ENCODE measurements at places on chromosomes 2 and 18.

GRCh38 chr18:38046651-38047050 lies 481.1 kb upstream of the CELF4 start:
- no peak for DNase-seq

GRCh38 chr2:237501892-237502513 lies 15.0 kb downstream of the MLPH start:
- DNase-seq, result no peak

DNA sequence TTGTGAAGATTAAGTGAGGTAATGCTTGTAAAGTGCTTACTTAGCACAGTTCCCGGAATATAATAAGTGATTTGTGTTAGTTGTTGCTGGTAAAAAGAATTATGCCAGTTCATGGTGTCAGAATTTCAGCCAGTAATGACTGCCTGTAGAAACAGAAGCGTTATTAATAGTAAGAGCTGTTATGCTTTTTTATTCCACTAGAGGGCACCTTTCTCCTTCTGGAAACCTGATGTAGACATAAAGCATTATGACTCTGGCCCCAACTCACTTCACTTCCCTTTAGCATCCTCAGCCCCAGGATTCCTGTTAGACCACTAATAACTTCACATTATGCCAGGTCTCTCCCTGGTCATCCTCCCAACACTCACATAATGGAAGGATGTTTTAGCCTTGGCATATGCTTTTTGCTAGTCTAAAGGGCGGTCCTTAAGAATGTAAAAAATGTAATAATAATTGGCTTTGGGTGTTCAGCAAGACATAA lies 34.9 kb downstream of the C18orf54 start:
- DNase-seq, result no peak

- DNase-seq, result no peak
These were observed 20.1 kb downstream of the GPR35 start for GRCh38 chr2:240645346-240645745.

Measured in hypothalamus (tissue), 51 donors.